Calu3 (cell line): ENCODE measurements at places on chromosomes 1 and 21.

GRCh38 chr1:56978819-56979218, 13.0 kb upstream of the C8B start:
- no peaks in the 10 kb centered on the region for H3K36me3 ChIP-seq
- DNase-seq, result no peak
- peaks cover 37% of the 10 kb centered on the region for H3K27me3 ChIP-seq
- H3K4me1 ChIP-seq, result no peaks in the 10 kb centered on the region

- no peak overlapping the region for H3K27ac ChIP-seq
- H3K36me3 ChIP-seq, result no peaks in the 10 kb centered on the region
- H3K4me3 ChIP-seq, result no peak overlapping the region
Measured at GRCh38 chr1:30134466-30135217, 588.7 kb downstream of the MATN1 start.

DNA sequence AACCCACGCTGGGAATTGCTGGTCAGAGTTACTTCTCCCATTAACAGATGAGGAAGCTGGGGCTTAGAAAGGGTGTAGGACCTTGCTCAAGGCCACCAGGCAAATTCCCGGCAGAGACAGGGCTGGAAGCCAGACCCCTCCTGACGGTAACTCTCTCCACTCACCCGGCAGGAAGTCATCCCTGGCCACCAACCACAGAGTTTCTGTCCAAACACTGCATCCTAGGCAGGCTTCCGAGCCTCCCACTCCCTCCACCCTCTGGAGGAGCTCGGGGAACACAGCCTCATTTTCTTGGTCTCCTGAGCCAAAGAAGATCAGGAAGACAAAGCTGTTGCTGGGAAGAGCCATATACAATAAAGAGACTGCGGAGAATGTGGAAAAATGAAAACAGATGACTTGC, 25.0 kb upstream of the ZNF436 start:
- no peak overlapping the region for H3K4me3 ChIP-seq
- H3K27ac ChIP-seq, result no peak overlapping the region
- H3K36me3 ChIP-seq, result no peaks in the 10 kb centered on the region

DNA sequence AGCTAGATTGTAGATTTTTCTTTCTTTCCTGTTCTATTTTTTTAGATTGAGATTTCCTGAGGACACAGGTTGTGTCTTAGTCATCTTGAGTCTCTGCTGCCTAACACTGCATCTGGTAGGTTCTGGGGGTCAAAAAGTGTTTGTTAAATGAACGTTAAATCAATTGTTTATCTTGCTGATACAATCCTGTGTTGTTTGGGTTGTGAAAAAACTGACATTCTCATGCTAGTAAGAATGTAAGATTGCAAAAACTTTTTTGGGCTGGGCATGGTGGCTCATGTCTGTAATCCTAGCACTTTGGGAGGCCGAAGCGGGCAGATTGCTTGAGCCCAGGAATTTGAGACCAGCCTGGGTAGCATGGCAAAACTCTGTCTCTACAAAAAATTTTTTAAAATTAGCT, 3.4 kb downstream of the CTSK start:
- H3K27me3 ChIP-seq, result no peaks in the 10 kb centered on the region
- H3K4me3 ChIP-seq, result no peak overlapping the region
- H3K27ac ChIP-seq, result no peak overlapping the region

- H3K4me3 ChIP-seq, result peak overlapping the region; percentile 89
- H3K27me3 ChIP-seq, result no peaks in the 10 kb centered on the region
- H3K4me1 ChIP-seq, result peaks cover 22% of the 10 kb centered on the region
- DNase-seq, result no peak
Measured at GRCh38 chr1:171740356-171740863, 1.5 kb downstream of the VAMP4 start.

DNA sequence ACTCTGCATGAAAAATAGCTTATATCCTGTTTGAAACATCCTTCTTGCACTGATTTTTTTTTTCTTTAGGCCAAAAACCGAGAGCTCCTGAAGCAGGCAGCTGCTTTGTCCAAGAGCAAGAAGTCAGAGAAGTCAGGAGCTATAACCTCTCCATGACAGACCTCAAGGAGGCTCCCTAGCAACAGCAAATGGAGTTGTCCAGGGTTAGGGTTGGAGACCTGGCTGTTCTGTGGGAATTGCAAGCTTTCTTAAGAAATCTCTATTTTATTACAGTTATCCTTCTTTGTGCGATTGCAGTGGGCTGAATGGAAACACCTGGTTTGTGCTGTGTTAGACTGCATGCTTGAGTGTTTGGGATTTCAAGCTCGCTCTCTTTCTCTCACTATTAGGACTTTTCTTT, 12.6 kb upstream of the STX12 start:
- no peaks in the 10 kb centered on the region for H3K36me3 ChIP-seq
- no peak for DNase-seq
- no peaks in the 10 kb centered on the region for H3K27me3 ChIP-seq
- H3K27ac ChIP-seq, result no peak overlapping the region

- H3K27me3 ChIP-seq, result no peaks in the 10 kb centered on the region
- no peaks in the 10 kb centered on the region for H3K36me3 ChIP-seq
- H3K4me3 ChIP-seq, result no peak overlapping the region
- H3K27ac ChIP-seq, result no peak overlapping the region
- DNase-seq, result no peak
Measured at GRCh38 chr1:184791550-184791900, 36.9 kb upstream of the EDEM3 start.

DNA sequence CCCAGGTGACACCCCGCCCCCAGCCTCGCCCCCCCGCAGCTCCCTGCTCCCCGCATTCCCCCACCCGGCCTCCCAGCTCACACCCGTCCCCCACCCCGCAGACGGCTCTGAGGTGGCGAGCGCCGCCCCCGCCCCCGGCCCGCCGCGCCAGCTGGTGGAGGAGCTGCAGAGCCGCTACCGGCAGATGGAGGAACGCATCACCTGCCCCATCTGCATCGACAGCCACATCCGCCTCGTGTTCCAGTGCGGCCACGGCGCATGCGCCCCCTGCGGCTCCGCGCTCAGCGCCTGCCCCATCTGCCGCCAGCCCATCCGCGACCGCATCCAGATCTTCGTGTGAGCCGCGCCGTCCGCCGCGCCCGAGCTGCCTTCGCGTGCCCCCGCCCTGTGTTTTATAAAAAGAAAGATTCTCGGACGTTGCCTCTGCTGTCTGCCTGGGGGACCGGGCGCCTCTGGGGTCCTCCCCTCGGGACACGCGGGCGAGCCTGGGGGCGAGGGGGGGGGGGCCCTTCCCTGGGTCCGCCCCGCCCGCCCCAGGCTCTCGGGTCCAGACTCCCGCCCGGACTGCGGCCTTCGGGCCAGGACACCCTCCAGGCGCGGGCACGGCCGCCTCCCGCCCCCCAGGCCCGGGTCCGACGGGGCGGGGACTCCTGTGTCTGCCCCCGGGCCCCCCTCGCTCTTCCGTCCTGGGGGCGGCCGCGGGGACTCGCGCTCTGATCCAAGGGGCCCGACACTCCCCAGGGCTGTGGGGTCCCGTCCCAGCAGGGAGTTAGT, 1.6 kb upstream of the MMP23B start:
- H3K27ac ChIP-seq, result no peak overlapping the region
- DNase-seq, result no peak
- H3K27me3 ChIP-seq, result no peaks in the 10 kb centered on the region

DNA sequence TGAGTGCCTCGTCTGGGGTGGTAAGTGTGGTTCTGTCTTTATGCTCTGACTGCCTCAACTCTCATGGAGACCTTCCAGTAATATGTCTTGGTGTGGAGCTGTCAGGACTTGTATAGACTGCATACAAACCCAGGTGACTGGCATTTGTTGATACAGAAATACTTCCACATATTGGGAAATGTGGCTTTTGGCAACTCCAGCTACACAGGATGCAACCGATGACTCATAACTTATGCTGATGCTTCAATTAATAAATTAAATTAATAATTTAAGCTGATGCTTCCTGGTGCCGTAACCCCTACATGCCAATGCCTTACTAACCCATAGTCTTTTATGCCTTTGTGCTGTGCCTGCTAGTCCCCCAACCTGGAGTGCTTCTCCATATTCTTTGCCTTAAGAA, 72.3 kb upstream of the ARTN start:
- no peak overlapping the region for H3K4me3 ChIP-seq
- H3K4me1 ChIP-seq, result peaks cover 26% of the 10 kb centered on the region
- no peak overlapping the region for H3K27ac ChIP-seq
- no peak for DNase-seq

DNA sequence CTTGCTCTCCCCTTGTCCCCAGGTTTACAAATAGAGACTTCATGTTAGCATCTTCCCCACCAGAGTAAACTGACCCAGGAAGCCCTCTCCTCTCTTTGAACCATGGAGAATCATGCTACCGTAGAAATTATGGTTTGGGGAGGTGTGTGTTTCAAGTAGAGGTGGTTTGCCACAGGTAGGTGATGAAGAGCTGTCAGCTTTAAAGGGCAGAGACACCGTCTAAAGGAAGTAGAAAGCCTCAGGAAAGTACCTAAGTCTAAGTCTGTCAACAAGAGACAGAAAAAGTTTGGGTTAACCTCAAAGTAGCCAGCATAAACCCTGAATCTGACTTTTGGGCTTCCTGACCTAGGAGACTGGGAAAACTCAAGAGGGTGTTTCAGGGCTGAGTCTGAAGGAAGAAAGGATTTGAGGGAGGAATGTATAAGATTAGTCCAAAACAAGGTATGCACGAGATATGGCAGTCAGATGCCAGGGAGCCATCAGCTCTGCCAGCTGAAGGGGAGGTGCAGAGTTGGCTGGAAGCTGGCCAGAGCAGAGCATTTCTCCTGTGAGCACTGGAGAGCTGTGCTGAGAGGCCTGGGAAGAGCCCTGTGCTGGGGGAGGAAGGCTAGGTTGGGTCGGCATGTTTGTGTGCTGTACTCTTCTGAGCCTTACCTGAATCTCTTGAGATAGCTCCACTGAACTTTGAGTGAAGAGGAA, 14.3 kb downstream of the ADAMTSL4 start:
- H3K36me3 ChIP-seq, result peaks cover 84% of the 10 kb centered on the region
- H3K4me1 ChIP-seq, result peaks cover 66% of the 10 kb centered on the region
- no peaks in the 10 kb centered on the region for H3K27me3 ChIP-seq
- DNase-seq, result peak; percentile 61
- peak overlapping the region; percentile 95 for H3K27ac ChIP-seq
- H3K4me3 ChIP-seq, result peak overlapping the region; percentile 75

- DNase-seq, result no peak
- no peak overlapping the region for H3K27ac ChIP-seq
- no peaks in the 10 kb centered on the region for H3K36me3 ChIP-seq
- no peak overlapping the region for H3K4me3 ChIP-seq
- peaks cover 12% of the 10 kb centered on the region for H3K4me1 ChIP-seq
- no peaks in the 10 kb centered on the region for H3K27me3 ChIP-seq
Measured at GRCh38 chr1:115452600-115453329, 114.7 kb upstream of the NGF start.

- no peaks in the 10 kb centered on the region for H3K36me3 ChIP-seq
- H3K4me1 ChIP-seq, result no peaks in the 10 kb centered on the region
- DNase-seq, result no peak
- no peak overlapping the region for H3K4me3 ChIP-seq
Measured at GRCh38 chr1:45407629-45408287, 67.5 kb upstream of the MUTYH start.

DNA sequence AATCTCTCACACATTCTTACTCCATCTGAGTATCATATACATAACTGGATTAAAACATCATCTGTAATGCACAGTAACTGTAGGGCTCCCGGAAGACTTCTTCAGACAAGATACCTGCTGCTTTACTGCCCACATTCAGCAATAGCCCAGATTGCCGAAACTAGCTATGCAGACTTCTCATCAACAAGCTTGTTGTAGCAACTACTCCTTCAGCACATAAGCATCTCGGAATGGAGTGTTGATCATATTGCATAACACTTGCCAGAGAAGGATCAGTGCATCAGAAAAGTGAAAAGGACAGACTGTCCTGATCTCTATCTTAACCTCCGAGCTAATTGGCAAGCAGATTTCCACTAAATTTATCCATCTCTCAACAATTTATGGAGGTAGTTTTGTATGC, 354.6 kb upstream of the C1orf87 start:
- no peak for DNase-seq
- H3K27ac ChIP-seq, result no peak overlapping the region
- H3K36me3 ChIP-seq, result no peaks in the 10 kb centered on the region

DNA sequence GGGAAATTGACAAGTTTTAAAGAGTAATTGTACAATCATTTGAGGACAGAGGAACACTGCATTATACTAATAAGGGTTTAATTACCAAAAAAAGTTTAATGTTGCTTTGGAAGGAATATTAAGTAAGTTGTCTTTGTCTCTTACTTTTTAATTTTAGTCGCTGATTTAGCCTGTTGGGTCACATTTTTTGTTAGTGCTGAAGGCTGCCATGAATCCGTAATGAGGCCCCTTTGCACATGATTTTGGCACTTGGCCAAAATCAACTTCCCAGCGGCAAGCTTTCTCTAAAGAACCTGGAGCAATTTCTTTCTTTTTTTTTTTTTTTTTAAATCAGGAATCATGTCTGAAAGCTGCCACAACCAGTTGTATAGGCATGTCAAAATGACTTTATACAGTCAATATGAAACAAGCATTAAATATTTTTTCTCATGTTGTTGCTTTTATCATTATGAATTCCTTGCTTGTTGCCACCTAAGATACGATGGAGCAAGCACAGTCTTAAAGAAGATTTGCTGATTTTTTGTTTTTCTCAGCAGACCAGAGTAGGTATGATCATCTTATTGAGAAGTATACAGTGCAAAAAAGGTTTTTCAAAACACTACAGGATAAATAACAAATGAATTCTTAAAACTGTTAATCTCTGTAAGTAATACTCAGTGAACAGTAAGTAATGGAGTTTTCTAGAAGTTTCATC, 690.4 kb downstream of the USP25 start:
- H3K4me3 ChIP-seq, result peak overlapping the region; percentile 26
- peak; percentile 13 for DNase-seq
- no peaks in the 10 kb centered on the region for H3K36me3 ChIP-seq
- no peaks in the 10 kb centered on the region for H3K27me3 ChIP-seq
- H3K27ac ChIP-seq, result no peak overlapping the region

- no peak for DNase-seq
- H3K27me3 ChIP-seq, result no peaks in the 10 kb centered on the region
- H3K36me3 ChIP-seq, result peaks cover 5% of the 10 kb centered on the region
Measured at GRCh38 chr1:193221651-193222050, 35.2 kb upstream of the B3GALT2 start.

DNA sequence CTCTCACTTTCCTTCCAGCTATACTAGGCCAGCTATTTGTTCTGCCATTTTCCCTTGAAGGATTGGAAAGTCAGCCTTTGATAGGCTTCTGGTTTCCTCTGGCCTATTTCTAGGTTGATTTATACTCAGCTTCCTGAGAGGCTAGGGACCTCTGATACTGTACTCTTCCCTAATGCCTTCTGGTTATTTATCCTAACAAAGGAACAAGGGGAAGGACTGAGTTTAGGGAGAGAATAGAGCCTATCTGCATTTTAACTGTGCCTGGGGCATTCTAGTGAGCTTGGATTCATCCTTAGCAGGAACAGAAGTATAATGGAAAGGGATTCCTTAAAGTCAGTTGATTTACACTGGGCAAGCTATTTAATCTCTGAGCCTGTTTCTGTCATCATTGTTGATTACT, 11.8 kb upstream of the TMEM39B start:
- peaks cover 57% of the 10 kb centered on the region for H3K36me3 ChIP-seq
- no peak for DNase-seq
- no peak overlapping the region for H3K27ac ChIP-seq
- H3K4me1 ChIP-seq, result peaks cover 21% of the 10 kb centered on the region
- no peak overlapping the region for H3K4me3 ChIP-seq
- no peaks in the 10 kb centered on the region for H3K27me3 ChIP-seq
